ENCODE measurements at places on chromosomes 11 and 22.

- no peak for DNase-seq
Observed at GRCh38 chr11:47616726-47617416, 22.7 kb upstream of the C1QTNF4 start.

GRCh38 chr22:36467946-36468345 is 13.5 kb downstream of the TXN2 start:
- no peak for DNase-seq

- no peak for DNase-seq
Observed at GRCh38 chr22:27416511-27417420, 384.8 kb downstream of the MN1 start.

- DNase-seq: no peak
Observed at GRCh38 chr11:2963112-2963754, 28.9 kb downstream of the NAP1L4 start.

- DNase-seq: no peak
Observed at GRCh38 chr11:107908211-107908610, 20.0 kb upstream of the RAB39A start.

DNA sequence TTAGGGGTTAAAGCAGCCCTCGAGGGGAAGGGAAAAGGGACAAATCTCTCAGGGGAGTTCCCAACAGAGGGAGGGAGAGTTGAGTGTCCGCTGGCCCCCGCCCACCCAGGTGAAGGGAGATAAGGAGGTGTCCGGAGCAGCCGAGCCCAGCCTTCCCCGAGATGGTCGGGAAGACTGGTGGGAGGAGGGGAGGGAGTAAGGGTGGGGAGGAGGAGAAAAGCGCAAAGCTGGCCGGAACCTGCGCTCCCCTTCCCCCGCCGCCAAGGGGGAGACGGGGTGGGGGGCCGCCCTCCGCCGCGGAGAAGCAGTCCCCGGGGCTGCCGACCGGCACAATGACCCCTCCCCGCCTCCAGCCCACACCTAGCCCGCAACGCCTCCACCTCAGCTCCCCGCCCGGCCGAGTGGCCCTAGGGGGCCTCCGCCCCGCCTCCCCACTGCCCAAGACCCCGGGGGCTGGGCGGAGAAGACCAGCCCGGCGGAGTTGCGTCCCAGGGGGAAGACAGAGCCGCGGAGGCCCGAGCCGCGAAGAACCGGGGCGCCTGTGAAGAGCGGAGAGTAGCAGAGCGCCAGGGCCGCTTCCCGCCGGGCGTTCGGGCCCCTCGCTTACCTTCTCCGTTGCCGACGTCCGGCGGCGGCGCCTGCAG is 479 bp downstream of the RSF1 start:
- no peak for DNase-seq

- DNase-seq: no peak
Observed at GRCh38 chr11:69459848-69460539, 21.5 kb upstream of the LINC01488 start.

- DNase-seq: no peak
Observed at GRCh38 chr11:26556582-26556981, 15.5 kb downstream of the MUC15 start.

- DNase-seq: no peak
Observed at GRCh38 chr22:17194213-17194612, 25.0 kb downstream of the ADA2 start.

All from esophagus squamous epithelium (tissue), 5 donors.